ENCODE measurements at places on chromosomes 6 and 20.

DNA sequence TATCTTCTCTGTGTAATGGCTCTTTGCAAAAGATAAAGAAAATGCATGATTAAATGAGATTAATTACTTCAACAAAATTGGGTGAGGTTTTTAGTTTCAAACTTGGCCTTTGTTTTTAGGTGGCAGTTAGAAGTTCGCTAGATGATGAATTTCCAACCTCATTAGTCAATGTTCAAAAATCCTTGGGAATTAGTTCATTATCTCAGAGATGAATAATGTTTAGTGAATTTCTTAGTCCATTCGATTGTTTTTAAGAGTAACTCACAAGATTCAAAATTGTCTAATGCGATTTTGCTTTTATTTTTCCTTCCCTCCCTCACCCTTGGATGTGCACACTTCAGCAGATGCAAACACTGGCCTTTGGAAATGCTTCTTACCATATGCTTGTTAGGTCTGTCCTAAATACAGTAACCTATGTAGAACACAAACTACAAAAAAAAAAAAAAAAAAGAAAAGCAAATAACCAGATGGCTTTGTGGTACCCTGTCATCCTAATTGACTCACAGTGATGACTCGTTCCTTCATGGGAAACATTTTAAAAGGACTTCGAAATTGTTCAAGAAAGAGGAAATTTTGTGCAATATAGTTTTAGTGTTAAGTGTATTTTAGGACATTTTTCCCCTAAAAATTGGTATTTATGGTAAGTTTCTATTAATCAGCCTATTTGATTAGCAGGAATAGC, 66.7 kb downstream of the FAM229B start:
- no peak for DNase-seq

DNA sequence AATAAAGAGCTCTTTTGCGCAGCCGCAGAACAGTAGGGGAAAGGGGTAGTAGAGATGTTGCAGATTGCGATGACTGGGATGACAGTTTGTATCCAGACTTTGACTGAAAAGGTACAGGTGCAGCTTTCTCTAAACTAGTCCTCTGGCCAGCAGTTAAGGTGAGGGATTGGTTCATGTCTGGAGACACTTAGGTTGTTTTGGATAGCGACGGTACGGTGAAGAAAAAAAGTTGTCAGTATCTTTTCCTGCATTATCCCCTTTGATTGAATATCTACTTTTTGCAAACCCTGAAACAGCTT, 537 bp downstream of the PRR3 start:
- no peak for DNase-seq

- DNase-seq = no peak
Measured at GRCh38 chr6:20427856-20428255, 26.2 kb downstream of the E2F3 start.

DNA sequence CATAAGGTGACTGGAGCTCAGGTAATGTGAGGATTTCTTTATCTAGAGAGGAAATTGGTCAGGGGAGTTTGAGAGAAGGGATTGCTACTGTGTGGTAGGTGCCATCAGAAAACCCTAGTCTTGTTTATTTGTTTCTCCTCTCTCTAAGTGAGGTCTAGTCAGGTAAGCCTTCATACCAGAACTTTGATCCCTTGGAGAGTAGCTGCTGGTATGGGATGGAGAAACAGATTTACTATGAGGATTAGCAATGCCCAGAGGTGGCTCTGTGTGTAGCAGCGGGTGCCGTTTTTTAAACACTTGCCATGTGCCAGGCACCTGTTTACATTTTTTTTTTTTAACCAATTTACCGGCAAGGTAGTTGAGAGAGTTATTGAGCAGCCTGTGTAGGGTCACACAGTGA, 19.5 kb downstream of the CMTR1 start:
- no peak for DNase-seq

DNA sequence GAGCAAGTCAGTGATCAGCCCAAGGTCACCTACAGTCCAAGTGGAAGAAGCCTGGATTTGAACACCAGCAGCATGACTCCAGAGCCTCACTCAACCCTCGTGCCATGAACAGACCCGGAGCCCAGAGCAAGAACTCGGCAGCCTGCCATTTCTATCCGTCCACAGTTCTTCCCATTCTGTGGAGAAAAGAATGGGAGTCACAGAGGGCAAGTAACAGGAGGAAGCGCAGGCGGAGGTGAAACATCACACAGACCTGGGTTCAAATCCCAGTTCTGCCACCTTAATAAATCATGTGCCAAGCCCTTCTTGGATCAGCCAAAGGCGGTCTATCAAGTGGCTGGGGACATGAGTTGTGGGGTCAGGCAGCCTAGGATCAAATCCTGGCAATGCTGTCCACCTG, 4.3 kb downstream of the PREX1 start:
- DNase-seq = no peak

- no peak for DNase-seq
Measured at GRCh38 chr20:16624106-16624505, 50.9 kb upstream of the KIF16B start.

- no peak for DNase-seq
Measured at GRCh38 chr6:79544939-79545450, 7.8 kb upstream of the LCA5 start.

- no peak for DNase-seq
Measured at GRCh38 chr6:36772397-36772796, 66.8 kb downstream of the CPNE5 start.

DNA sequence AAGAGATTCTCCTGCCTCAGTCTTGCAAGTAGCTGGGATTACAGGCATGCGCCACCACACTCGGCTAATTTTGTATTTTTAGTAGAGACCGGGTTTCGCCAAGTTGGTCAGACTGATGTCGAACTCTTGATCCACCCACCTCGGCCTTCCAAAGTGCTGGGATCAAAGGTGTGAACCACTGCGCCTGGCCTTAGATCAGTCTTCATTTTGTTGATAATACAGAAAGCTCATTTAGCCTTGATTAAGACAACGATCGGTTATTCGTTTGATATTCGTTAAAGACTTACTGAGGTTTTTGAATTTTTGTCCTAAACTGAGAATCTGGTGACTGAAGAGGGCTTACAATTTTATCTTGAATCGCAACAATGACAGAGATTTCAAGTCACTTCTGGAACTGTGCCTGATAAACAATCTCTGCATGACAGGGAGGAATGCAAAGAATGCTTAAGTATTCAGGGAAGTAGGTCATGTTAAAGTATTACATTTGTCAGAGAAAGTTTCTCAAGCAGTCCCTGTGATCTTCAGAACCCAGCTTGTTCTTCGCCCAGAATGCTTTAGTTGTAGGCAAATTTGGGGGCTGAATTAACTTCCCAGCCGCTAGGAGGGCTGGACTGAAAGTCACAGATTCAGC, 14.8 kb downstream of the AKAP12 start:
- no peak for DNase-seq

DNA sequence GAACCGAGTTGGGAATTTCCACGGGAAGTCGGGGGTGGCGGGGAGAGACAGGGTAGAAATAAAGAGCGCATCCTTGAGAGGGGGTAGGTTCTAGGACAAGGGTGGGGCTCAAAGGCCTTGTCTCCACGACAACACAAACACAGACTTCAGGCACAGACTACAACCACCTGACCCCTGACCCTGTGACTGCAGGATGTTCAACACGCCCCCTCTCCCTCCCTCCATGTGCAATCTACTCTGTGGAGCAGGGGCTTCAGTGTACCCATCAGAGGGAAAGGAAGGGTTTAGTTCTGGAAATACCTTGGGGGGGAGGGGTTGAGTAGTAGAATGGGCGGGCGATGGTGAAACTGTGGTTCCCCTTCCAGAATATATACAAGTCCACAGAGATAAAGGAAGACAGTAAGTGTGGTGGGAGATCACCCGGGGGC, 651 bp upstream of the TAPBP start:
- DNase-seq = peak; percentile 29

DNA sequence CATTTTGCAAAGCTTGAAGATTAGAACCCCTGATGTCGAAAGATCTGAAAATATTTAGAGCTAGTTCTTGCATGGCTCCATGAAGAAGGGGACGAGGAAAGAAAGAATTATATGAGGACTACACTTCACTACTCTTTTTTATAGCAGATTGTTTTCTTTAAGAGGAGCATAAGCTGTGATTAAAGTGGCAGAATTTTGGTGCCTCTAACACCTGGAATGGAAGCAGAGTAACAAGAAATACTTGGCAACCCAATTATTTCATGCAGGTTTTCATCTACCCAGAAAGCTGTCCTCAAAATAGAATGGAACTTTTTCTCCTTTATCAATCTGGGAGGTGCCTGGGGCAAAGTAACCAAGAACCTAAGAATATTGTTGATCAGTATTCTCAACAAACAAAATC, 4.0 kb downstream of the METTL24 start:
- no peak for DNase-seq
